ENCODE measurements at places on chromosomes 2 and 18. TPM values are rescaled to one million over a fixed set of nuclear protein-coding genes. Genes with fewer than 3 reads are reported as not detected.

The NT5C1B gene
- total RNA-seq = not detected

The SIX3 gene
- total RNA-seq = not detected

The APOB gene
- not detected for total RNA-seq

The SLC14A1 gene
- total RNA-seq = not detected

The CFLAR gene
- 92.3 TPM for total RNA-seq

The FAM237A gene
- total RNA-seq = not detected

The RAD51AP2 gene
- 0.24 TPM for total RNA-seq

The GBX2 gene
- total RNA-seq = not detected

The C18orf54 gene
- 1.7 TPM for total RNA-seq

The DRC1 gene
- 0.24 TPM for total RNA-seq

The COBLL1 gene
- total RNA-seq = 6.7 TPM

The ANTXR1 gene
- total RNA-seq = 4.6 TPM

The GPR35 gene
- 0.85 TPM for total RNA-seq

The SLC16A14 gene
- 0.96 TPM for total RNA-seq

The POLE4 gene
- total RNA-seq = 14.5 TPM

The RAB6C gene
- total RNA-seq = not detected

The ABCA12 gene
- total RNA-seq = 16.2 TPM

The UGT1A10 gene
- not detected for total RNA-seq

Data from tracheal epithelial cell (primary cell).